ENCODE measurements at places on chromosomes 6 and 20.

DNA sequence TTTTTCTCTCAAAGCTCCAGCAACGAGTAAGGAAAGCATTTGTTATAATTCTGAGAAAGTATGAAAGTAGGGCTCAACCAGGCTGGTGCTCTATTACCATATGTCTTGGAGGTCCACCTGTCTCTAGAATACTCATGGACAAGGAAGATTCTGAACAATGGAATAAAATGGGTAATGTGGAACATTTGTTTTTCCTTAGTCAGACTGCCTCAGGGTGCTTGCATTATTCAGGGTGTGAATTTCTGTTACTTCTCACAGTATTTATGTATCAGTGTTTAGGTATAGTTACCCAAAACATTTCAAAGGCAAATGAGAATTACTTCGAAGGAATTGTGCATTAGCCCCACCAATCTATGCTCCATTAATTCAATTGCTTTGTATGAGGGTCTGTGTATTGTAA, 586.2 kb upstream of the CITED2 start:
- DNase-seq: no peak

GRCh38 chr6:33317419-33317668, 200 bp downstream of the ZBTB22 start:
- no peak for DNase-seq

- no peak for DNase-seq
These were observed 29.4 kb upstream of the KIAA1586 start for GRCh38 chr6:57017069-57017468.

- no peak for DNase-seq
These were observed 437.6 kb downstream of the PRKN start for GRCh38 chr6:162289972-162290371.

GRCh38 chr6:146879406-146880117, 280.8 kb downstream of the ADGB start:
- no peak for DNase-seq

GRCh38 chr20:44449864-44450263, 25.8 kb upstream of the TTPAL start:
- DNase-seq: no peak

- DNase-seq: no peak
These were observed 95.6 kb downstream of the JARID2 start for GRCh38 chr6:15341311-15342001.

DNA sequence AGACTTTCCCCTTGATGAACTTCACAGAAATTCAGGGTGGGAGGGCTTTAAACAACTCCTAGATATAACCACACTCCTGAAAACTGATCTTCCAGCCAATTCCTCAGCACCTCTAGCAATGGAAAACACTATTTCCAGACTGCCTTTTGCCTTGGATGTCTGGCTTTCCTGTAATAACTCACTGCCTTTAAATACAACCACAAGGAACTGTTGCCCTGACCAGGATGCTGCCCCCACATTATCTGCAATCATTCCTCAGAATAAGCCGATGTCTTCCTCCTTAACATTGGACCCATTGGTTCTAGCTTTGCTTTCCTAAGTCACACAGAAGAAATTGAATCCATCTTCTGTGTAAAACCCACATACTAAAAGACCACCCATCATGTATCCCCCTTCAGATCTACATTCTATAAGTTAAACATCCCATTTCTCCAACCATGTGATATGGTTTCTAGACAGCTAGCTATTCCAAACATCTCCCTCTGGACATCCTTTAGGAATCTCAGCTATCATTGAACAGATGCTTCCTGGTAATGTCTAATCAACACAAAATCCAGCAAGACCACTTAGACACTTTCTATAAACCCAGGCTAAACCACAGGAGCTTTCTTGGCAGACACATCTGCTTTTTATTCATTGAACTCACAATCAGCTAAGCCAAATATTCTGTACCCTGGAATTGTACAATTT, 95.9 kb upstream of the KCNQ5 start:
- DNase-seq: no peak
